ENCODE measurements at places on chromosomes 12 and 14.

GRCh38 chr12:80314741-80315140, 129.3 kb upstream of the PTPRQ start:
- no peak for DNase-seq

DNA sequence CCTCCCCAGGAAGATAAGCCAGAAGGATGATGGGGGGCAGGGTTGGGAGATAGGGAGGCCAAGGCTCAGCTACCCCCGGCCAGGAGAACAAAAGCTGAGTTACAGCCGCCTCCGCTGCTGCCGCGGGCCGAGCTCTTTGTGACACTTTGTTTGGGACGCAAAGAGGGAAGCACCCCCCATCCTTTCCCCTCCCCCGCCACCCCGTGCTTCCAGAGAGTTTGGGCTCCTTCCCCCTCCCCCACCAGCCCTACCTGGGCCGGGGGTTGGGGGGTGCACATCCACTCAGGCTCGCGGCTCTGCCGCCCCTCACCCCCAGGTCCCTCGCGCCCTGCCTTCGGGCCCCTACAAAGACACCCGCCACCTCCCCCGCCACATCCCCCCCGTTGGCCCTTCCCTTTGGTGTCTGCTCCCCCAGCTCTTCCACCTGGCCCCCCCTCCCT, 799 bp downstream of the ZNF219 start:
- DNase-seq: no peak

GRCh38 chr12:69278814-69279782, 39.7 kb downstream of the CPSF6 start:
- DNase-seq: no peak

DNA sequence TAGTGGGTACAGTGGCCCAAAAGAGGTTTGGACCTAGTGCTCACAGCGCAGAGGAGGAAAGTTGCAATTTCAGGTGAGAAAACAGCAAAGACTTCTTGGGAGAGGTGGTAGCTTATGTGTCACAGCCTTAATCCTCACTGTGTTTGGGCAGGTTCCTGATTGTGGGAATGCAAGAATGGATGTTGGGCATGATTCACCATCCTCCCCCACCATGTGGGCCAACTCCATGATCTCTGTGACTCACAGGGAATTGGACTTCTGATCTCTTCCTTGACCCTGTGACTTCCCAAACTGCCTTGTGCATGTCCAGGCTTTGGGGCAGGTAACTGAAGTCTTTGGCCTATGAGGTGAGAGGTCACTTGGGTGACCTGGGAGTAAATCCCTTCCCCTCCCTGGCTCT, 1.8 kb upstream of the CHST11 start:
- DNase-seq: no peak

- DNase-seq: no peak
Observed at GRCh38 chr12:112018571-112019237, 5.5 kb downstream of the ERP29 start.

Measured in activated CD4-positive, CD25-positive, alpha-beta regulatory T cell (primary cell).